ENCODE measurements at places on chromosomes 11 and 22. TPM values are rescaled to one million over a fixed set of nuclear protein-coding genes. Genes with fewer than 3 reads are reported as not detected.

- DNase-seq, result no peak
Measured at GRCh38 chr11:70891844-70892380, 360.5 kb downstream of the SHANK2 start.

DNA sequence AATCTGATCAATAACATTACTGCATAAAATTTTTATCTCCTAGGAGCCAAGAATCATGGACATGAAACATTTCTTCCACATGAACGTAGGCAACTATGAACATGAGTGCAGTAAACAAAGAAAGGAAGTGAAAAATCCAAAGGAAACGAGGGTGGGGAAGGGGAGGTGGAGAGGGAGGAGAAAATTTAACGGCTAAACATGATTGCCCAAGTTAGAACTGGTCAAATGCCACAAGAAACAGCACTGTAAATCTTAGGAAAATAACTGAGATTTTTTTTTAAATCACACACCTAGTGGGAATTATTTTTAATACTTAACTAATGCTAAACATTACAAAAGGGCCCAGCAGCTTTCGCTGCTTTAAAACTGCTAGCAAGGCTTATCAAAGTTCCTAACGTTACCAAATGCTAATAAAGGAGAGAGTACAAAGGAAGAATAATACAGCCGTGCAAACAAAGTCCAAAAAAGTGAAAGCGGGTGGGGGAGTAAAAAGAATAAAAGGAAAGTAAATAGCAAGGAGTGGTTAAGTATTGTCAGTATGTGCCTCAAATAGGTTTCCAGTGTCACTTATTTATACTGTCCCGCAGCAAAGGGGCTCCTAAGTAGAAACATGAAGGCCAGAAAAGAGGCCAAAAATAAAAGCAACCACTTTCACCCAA, 13.7 kb downstream of the NARS2 start:
- no peak for DNase-seq

- DNase-seq, result no peak
Measured at GRCh38 chr11:12529793-12530192, 144.4 kb upstream of the TEAD1 start.

- DNase-seq, result no peak
Measured at GRCh38 chr11:6400431-6401345, 10.4 kb downstream of the SMPD1 start.

GRCh38 chr11:42047637-42048555, 588.4 kb upstream of the LRRC4C start:
- DNase-seq, result no peak

GRCh38 chr22:20585639-20586402, 78.4 kb downstream of the MED15 start:
- DNase-seq, result no peak

DNA sequence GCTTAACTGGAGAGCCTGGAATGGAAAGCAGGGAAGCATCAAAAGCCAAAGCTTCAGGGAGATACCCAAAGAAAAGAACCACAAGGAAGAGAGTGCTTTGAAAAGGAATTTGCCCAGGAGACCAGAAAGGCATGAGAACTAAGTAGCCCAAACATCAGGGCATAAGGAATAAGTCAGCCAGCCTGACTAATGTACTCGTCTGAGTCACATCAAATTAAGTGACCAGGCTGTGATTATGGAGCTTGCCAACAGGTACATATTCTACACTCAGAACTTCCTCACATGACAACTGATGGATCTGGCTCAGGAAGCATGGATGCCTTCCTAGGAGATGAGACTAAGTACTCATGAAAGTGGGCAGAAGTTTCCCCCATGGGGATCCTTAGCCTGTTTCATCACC, 366.7 kb downstream of the BUD13 start:
- no peak for DNase-seq

GRCh38 chr11:44923806-44924205, 26.9 kb downstream of the TP53I11 start:
- DNase-seq, result no peak

GRCh38 chr11:75475767-75476650, 43.0 kb upstream of the KLHL35 start:
- DNase-seq, result no peak

- no peak for DNase-seq
Measured at GRCh38 chr22:26846076-26846475, 188.7 kb downstream of the MIAT start.

- DNase-seq, result no peak
Measured at GRCh38 chr11:134119094-134119493, 50.2 kb downstream of the JAM3 start.

DNA sequence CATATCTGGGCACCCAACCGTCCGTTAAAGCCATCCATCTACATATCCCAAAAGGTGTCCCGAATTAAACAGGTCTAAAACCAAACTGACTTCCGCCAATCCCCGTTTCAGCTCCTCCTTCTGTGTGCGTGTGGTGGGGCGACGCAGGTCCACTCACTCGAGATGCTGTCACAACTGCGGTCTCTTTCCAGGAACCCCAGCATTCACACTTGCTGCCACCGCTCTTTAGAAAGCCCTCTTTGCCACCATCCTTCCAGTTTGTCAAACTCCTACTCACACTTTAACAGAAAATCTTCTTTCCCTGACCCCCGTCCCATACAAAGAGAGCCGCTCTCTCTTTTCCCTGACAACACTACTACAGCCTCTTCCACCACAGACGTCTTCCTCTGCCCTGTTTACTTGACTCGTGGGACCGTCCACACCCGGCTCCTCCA, 467 bp downstream of the ESS2 start:
- no peak for DNase-seq

Gene APOBEC3B
- polyA plus RNA-seq, result 14.2 TPM

Gene ELMOD1
- 0.04 TPM for polyA plus RNA-seq

Gene TSGA10IP
- polyA plus RNA-seq, result not detected

Gene SLC37A2
- polyA plus RNA-seq, result 0.75 TPM

Gene UBQLN3
- not detected for polyA plus RNA-seq

Gene LDHA
- 946 TPM for polyA plus RNA-seq

Gene BACE1
- polyA plus RNA-seq, result 99.6 TPM

Data from BJ (cell line).